Stomach (tissue), 19 donors: ENCODE measurements at places on chromosomes 2 and 18. TPM values are rescaled to one million over a fixed set of nuclear protein-coding genes. Genes with fewer than 3 reads are reported as not detected.
A peak's percentile ranks its signal among the peaks of the same experiment; 100 is the strongest.

DNA sequence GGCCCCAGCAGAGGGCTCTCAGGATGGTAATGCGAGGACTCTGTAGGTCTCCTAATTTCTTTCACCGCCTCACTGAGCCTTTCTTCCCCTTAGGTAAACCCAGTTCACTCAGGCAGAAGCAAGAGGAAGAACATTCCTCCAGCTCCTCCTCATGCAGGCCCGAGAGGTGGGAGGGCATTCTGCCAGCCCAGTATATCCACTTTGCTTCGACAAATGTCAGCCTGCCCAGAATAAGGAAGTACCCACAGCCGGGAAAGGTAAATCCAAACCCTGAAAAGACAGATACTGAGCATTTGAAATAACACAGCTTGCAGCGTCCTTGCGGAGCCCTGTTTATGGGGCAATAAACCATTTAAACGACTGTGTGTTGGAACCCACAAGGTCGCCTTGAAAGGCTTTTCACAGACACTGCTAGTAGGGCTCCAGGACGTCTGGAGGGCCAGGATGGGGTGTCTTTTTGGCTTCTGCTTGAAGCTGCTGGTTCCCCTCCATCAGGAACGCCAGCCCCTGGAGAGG is 63.0 kb upstream of the STPG4 start:
- DNase-seq, result peak; percentile 28

GRCh38 chr2:60966507-60967405 is 50.8 kb upstream of the PEX13 start:
- no peak for DNase-seq

GRCh38 chr2:239365071-239365781 is 35.6 kb downstream of the HDAC4 start:
- no peak for DNase-seq

ATP6V1B1 gene
- 0.55 TPM for total RNA-seq

GNLY gene
- total RNA-seq, result 5.8 TPM

CNOT9 gene
- total RNA-seq, result 5.5 TPM
